ENCODE measurements at places on chromosomes 16 and 17. TPM values are rescaled to one million over a fixed set of nuclear protein-coding genes. Genes with fewer than 3 reads are reported as not detected.

DNA sequence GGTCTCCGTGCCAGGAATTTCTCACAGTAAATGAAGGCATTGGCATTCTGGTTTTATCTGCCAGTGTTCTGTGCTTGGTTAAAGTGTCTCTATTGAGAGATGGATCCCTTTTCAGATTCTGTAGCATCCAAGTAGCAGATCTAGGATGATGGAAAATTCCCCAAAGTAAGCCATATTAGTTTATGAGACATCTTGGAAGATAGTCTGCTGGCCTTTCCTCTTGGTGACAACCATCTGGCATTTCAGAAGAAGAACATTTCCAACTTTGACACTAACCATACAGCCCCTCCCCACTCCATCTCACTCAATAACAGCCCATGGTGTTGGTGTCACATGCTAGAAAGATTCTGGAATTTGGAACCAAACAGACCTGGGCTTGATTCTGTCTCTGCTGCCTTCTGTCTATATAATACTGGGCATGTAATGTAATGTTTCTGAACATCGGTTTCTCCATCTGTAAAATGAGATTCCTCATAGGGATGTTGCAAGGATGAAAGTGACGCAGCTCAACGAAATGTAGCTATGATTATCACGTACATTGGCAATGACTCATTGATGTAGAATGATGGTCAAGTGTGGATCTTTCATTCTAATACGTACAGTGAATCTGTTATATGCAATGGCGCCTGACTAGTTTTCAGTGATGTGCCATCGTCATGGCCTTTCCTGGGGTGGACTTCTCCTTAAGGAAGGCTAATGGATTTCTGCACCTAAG, 32.6 kb upstream of the PIRT start:
- DNase-seq = no peak

CD300LB gene
- not detected for total RNA-seq

UNC13D gene
- total RNA-seq = 0.23 TPM

DNA sequence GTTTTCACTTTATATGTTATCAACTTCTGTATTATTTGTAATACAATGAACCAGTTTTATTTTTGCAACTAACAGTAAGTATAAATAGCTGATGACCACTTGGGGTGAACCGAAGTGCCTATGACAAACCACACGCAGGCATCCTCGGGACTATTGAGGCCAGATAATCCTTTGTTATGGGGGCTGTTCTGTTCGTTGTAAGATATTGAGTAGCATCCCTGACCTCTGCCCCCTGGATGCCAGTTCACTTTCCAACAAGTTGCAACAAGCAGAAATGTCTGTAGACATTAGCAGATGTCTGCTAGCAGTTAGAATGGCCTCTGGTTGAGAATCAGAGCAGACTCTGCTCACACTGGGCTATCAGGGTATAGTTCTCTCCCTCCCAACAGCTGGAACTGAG, 277.0 kb downstream of the WWOX start:
- DNase-seq = no peak

- peak; percentile 99 for DNase-seq
Observed at GRCh38 chr16:87789437-87790291, 23.9 kb upstream of the KLHDC4 start.

DNA sequence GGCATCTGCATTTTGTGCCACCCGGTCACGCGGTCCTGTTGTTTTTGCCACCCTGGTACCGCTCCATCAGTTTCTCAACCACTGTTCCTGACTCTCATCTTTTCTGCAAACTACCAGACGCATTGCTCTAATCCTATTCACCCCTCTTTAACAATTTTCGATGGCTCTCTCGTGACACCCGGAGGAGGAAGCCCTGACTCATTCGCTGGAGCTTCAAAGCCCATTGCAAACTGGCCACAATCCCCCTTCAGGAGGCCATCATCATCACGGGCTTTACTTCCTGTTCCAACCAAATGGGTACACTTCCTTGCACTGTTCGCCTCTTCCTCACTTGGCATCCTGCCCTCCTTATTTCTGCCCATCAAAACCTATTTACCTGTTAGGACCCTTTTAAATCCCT, 155.3 kb downstream of the RGS9 start:
- DNase-seq = no peak

TBC1D3D gene
- not detected for total RNA-seq

CES5A gene
- total RNA-seq = not detected

GAS7 gene
- total RNA-seq = 8.7 TPM

DNA sequence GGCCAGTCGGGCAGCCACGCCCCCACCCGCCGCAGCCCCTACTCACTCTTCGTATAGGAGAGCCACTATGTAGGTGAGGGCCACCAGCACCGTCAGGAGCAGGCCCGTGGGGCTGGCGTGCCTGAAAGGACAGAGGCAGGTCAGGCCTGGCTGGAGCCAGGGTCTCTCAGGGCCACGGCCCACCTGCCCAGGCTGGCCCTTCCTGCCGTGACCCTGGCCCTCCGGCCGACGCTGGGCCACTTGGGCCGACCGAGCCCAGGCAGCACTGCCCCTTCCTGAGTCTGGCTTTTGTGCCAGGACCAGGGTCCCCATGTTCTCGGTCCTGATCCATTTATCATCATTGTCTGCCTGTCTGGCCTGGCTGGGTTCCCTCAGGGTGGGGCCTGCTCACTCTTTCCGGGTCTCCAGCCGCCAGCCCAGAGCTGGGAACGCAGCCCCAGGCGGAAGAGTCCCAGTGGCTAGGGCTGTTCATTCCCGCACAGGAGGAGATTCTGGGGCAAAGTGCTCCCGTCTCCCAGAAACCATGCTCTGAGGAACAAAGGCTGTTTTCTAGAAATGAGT, 10.1 kb upstream of the RASD1 start:
- no peak for DNase-seq

DNA sequence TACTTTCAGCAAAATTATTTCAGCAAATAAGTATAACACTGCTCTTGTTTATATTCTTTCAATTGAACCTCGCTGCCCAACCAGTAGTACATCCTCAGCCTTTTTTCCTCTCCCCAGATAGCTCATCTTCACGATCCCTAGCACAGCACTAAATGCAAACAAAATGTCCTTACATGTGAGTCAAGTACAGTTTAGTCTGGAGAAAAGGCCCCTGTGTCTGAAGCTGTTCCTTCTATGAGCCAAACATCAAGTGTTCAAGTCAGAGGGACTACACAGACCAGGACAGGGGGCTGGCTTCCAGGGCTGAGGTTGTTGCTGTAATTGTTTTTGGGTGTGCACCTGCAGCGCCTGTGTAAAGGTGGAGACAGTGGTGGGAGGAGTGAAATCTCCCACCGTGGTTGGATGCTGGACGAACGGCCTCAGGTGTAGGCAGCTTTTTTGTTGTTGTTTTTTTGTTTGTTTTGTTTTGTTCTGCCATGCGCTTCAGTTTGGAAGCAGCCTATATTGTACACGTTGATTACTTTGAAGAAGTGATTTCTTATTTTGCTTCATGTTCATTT, 147.1 kb downstream of the PRKCA start:
- DNase-seq = no peak

GRCh38 chr17:5883775-5884665, 186.2 kb upstream of the WSCD1 start:
- DNase-seq = no peak

CBX2 gene
- total RNA-seq = 14.1 TPM

ITGAX gene
- 0.46 TPM for total RNA-seq

DNA sequence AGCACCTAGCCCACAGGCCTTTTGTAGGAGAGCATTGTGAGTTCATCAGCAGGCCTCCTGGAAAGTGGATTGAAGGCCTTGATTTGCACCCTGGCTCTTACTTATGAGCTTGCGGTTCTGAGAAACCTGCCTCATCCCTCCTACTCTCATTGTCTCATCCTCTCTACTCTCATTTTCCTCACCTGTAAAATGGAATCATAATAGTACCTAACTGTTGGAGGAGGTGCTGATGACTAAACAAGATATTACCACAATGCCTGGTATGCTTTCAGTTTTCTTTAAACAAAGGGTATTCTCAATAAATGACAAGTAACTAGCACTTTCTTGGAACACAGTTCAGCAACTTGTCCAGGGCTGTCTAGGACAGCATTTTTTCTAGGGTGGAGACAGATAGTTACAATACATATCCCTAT, 243.1 kb upstream of the MAF start:
- no peak for DNase-seq

GRCh38 chr16:76118344-76118743, 158.9 kb upstream of the CNTNAP4 start:
- DNase-seq = no peak

COX10 gene
- total RNA-seq = 12.5 TPM

SLC22A31 gene
- 0.72 TPM for total RNA-seq

SLC16A11 gene
- not detected for total RNA-seq

DNA sequence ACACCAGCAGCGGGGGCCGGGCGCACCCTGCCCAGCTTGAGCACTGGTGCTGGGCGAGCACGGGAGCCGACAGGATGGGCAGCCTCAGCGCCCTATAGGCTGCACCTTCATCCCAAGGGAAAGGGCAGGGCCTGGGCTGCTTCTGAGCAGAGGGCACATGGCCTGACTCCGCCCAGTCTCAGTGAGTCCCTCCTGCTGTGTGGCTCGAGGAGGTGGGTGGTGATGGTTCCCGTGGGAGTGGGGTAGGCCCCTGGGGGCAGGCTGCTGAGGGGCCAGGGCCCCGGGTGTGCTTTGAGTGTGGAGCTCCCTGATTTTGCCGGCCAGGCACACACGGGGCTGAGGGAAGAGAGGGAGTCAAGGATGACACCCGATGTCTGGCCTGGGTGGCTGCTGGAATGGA, 37.9 kb downstream of the TSC2 start:
- peak; percentile 42 for DNase-seq

- DNase-seq = no peak
Observed at GRCh38 chr16:9602189-9602588, 510.7 kb downstream of the HAPSTR1 start.

DNA sequence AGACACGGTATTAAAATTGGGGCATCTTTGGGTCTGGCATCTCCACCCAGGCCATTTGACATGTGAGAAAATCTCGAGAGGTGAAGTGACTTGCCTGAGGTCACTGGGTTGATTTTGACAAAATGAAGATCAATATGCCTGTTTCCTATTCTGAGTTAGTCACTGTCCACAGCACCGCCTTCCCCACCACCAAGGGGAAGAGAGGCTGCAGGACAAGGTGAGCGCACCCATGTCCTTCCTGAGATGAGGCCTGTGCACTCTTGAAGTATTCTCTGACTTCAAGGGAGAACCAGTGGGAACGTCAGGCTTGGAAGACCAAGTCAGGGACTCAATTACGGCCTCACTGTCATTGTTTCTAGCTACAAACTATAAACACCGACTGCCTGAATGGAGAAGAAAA, 49.9 kb upstream of the WSB1 start:
- DNase-seq = no peak

RAB34 gene
- 645 TPM for total RNA-seq
